ENCODE measurements at places on chromosomes 4 and X.

- no peak for DNase-seq
Observed at GRCh38 chr4:10024303-10024702, 3.0 kb upstream of the SLC2A9 start.

DNA sequence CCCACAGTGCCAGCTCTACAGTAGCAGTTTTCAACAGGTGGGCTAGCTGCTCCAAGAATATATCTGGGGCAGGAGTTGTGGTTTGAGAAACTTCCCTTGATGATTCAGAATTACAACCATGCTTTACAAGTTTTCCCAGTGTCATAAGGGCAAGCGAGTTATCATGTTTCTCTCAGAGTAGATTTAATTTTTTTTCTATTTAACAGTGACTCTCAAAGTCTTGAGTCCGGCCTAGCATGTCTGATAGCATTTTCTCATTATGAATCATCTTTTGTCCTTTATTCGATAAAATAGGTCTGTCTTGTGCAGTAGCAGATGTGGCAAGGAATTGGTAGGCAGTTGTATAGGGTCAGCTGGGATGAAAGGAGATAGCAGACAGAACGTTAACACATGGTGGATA, 62.2 kb upstream of the SPANXD start:
- peak; percentile 0 for DNase-seq

GRCh38 chrX:19515615-19516105, 352 bp upstream of the MAP3K15 start:
- DNase-seq: no peak

DNA sequence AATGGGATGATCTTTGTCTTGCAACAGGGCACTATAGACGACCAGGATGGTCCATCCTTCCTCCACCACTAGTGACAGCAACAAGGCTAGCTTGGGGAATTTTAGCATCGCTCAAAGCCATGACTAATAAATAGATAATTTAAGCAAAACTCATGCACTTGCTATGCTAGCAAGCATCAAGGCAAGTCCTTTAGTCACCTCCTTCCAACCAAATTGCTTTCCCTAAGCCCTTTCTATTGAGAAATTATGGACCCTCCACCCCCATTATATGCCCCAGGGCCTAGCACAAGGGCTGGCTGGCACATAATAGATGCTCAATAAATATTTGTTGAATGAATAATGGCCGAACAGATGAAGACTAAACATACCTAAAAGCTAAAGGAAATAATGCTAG, 28.6 kb downstream of the SLC16A2 start:
- peak; percentile 65 for DNase-seq
